ENCODE measurements at places on chromosomes 12 and 14.
A peak's percentile ranks its signal among the peaks of the same experiment; 100 is the strongest.

DNA sequence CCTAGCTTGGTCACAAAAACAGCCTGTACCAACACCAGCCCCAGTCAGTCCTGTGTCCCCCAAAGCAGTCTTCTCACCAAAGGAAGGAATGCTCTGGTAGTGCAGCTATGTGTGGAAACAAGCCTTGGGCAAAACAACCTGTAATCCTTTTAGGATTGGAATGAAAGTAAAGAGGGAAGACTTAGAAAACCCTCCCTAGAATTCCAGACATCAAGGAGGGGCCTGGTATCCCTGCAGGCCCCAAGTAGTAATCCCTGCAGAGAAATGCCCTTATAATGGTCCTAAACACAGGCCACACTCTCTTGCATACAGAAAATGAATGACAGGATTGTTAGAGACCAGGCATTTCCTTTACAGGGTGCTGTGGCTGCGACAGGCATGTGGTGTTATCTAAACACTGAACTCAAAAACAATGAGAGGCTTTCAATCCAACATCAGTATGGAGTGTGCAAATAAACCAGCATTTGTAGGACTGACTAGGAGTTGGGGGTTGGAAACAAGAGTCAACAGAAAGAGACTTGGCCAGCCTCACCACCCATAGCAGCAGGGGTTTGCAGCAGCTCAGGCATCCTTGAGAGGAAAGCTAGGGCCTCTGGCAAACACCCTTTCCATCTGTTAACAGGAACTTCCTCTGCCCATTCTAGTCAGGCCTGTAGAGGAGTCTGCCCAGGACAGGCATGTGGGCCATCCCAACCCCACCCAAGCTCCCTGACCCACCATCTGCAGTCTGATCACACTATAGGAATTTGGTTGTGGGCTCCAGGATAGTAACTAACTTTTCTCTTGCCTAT, 59.1 kb downstream of the DCAF5 start:
- DNase-seq = no peak

DNA sequence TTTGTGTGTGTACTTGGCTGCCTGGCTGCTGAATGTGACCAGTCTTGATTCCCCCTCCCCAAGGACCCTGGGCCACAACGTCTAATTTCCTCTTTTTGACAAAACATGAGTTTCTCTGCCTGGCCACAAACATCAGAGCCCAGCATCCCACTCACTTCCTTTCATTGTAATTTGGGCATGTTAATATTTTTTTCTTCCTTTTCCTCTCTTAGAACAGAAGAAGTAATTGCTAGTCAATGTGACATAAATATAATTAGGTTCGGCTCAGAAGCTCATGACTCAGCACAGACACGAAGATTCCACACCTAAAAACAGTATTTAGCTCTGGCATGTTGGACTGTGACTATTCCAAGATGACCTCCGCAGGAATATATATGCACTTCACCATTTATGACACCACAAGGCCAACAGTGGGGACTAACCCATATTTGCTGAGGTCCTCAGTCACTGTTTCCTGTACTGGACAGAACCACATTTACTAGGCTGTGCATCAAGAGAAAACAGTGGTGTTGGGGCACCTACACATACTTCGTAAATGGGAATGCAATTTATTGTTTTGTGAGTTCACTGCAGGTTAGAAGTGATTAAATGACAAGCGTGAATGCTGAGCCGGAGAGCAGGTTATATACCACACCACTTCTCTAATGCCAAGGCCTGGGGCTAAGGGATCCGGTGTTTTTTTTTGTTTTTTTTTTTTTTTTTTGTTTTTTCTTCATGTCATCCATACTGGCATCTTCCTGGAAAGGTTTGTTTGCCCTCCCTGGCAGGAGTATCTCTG, 4.2 kb downstream of the GSG1 start:
- DNase-seq = peak; percentile 59

DNA sequence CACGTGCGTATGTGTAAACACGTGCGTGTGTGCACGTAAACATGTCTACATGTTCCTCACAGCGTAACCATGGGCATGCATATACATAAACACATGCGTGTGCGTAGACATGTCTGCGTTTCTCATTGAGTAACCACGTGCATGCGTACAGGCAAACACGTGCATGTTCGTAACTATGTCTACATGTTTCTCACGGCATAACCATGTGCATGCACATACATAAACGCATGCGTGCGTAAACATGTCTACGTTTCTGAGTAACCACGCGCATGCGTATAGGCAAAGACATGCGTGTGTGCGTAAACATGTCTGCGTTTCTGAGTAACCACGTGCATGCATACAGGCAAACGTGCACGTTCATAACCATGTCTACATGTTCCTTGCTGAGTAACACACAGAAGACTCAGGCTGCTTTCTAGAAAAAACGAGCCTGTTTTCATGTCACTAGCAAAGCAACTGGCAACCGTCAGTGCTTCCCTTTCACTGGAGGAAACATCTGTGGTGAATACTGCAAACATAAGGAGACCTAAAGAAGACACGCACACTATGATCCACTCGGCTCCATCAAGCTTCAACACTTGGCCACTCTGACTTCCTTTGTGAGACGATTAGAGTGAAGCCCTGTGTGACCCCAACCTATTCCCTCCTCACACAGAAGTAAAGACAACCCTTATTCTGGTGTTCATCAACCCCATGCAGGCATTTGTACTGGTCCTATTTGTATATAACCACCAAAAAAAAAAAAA, 28.8 kb downstream of the POLE start:
- DNase-seq = no peak

DNA sequence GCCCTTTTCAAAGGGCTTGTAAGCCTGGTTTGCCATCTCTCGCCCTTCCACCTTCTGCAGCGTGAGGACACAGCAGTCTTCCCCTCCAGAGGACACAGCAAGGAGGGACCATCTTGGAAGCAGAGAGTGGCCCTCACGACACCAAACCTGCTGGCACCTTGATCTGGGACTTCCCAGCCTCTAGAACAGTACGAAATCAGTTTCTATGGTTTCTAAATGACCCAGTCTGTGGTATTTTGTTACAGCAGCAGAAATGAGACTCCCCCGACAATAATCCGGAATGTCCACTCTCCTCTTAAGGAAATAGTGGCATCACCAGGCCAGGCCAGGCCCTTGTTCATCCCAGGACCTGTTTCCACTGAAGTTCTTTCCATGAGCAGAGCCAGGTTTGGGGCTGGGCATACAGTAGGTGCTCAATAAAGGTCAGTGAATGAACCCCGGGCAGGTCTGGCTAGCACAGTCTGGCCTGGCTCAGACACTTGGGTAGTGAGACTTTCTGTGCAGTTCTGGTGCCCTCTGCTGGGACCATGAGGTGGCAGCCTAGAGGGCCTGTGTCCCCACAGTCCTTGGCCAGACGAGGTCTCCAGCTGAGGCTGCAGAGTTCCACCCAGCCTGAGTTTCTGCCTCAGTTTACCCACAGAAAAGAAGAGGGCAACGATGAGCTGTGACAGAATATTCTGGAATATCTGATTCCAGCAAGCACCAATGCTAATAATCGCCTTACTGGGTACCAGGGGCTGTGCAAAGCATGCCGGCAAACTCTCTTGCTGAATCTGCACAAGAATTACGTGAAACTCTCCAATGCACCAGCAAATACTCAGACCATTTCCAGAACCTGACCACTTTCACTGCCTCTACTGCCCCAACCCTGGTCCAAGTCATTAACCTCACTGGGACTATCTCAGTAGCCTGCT, 14.0 kb downstream of the ABCB9 start:
- peak; percentile 76 for DNase-seq

GRCh38 chr12:115511986-115512711, 765.3 kb downstream of the MED13L start:
- no peak for DNase-seq

DNA sequence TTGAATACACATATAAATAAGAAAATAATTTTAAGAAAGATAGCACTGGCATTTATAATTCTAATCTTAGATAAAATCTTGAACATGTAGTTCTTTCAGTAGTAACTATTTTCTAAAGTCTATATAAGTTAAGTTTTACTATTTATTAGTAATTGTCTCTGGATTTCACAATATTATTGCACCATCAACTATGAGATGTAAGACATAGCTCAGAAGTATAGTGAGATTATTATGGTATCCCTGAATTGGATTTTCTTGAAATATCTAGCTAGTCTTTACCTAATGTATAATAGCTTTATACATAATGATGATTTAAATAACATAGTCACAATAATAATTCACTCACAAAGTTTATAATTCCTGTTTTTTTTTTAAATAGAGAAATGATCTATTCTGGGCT, 6.7 kb downstream of the CLEC12A start:
- DNase-seq = no peak

GRCh38 chr12:52407918-52408317, 1.8 kb upstream of the KRT82 start:
- DNase-seq = no peak

- DNase-seq = no peak
Observed at GRCh38 chr12:41250748-41251147, 62.6 kb downstream of the PDZRN4 start.

Data from CD4-positive, alpha-beta T cell treated with Interferon gamma for 1 hour (primary cell).